ENCODE measurements at places on chromosomes 2 and 18.

- no peak for DNase-seq
Observed at GRCh38 chr2:134433979-134434378, 180.1 kb downstream of the MGAT5 start.

- no peak for DNase-seq
Observed at GRCh38 chr18:53458944-53459580, 765.4 kb downstream of the MBD2 start.

DNA sequence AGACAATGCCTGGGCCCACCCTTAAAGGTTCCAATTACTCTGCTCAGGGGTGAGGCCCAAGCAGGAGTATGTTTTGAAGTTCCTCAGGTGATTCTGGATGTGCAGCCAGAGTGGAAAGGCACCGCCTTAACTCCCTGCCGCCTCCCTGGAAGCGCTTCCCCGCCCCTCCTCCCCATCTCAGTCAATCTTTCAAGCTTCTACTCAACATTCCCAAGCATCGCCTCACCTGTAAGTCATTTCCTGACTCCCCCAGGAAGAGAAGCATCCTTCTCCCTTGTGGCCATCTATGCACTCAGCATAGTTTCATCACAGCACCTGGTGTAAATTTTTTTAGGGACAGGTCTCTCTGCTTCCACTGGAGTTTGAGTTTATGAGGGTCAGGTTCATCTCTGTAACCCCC lies 67.5 kb downstream of the MYL12B start:
- DNase-seq = no peak

DNA sequence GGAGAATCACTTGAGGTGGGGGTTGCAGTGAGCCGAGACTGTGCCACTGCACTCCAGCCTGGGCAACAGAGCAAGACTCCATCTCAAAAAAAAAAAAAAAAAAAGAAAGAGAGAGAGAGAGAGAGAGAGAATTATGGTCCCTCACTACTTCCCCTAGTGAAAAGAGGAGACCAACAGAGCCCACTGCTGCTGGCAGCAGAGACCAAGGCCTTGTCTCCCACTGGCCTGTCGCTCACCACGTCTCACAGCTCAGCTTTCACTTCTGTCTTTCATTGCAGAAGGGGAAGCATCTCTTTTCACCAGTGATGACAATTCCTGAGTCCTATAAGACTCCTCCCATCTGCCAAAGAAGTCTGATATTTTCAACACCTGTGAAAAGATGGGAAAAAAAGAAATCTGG lies 81.3 kb downstream of the CLHC1 start:
- no peak for DNase-seq

- DNase-seq = no peak
Observed at GRCh38 chr2:38889045-38889444, 630 bp upstream of the ARHGEF33 start.

DNA sequence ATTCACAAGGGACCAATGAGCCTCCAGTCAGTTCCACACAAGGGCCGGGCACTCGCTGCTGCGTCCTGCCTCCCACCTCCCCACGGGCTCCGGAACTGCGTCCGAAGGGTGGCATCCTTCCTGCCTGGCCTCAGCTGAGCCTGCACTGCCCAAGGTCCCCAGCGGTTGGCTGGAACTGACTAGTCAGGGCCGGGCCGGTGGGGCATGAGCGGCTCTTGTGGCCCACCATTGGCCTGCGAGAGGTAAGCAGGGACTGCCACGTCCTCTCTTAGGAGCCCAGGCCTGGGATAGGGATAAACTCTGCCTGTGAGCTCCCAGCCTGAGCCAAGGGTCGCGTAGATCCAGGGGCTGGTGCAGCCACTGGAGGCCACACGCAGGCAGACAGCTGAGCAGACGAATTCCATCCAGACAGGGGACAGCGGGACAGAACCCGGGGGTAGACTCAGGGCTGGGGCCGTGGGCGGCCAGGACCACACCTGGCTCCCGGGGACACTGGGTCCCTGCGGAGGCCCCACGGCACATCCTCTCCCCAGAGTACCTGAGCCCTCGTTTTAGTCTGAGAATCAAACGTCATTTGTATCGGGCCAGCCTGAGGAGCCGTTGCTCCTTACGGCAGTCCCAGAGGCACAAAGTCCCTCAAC lies 148.4 kb downstream of the ZNF516 start:
- DNase-seq = no peak

DNA sequence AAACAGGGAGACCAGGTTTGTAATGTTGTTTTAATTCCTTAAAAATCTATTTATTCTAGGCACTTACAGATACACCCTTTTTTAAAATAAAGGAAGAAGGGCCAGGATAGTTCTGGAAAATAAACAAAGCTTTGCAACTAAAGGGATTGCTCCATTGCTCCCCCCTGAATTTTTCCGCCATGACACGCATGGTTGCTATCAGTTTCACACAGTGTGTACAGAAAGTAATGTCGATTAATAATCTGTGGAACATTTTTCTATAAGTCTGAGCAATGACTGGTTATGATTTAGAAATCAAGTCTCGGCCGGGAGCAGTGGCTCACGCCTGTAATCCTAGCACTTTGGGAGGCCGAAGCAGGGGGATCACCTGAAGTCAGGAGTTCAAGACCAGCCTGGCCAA lies 90.8 kb downstream of the GAREM1 start:
- no peak for DNase-seq

GRCh38 chr18:76668546-76668945 lies 153.8 kb upstream of the ZNF236 start:
- no peak for DNase-seq

DNA sequence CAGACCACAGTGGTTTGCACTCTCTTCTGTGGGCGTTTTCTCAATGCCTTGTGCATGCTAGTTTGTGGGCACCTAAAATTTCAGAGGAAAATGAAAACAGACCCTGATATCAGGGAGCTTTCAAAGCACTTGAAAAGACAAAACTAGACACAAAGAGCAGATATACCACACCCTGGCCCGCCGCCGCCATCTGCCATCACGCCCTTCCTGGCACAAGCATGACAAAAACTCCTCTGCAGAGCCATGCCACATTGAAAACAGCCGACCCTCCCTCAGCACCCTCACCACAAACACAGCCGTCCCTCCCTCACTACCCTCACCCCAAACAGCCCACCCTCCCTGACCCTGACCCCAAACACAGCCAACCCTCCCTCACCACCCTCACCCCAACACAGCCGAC lies 84.8 kb upstream of the RAB6C start:
- DNase-seq = no peak

DNA sequence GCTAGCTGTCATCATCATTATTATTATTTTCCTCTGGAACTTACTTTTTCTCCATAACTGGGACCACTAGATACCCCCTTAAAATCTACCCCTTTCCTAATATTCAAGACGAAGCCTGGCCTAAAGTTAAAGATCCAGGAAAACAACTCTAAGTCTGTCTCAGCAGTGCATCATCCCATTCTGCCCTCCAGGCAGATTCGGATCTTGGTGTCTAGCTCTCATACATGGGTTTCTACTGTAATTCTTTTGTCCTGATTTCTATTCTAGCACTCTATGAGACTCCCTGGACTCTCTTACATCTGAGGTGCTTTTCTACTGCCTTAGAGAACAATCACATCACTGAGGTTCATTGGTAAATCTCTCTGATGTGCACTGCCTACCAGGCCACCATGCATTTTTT lies 35.5 kb downstream of the MAP2 start:
- DNase-seq = no peak

DNA sequence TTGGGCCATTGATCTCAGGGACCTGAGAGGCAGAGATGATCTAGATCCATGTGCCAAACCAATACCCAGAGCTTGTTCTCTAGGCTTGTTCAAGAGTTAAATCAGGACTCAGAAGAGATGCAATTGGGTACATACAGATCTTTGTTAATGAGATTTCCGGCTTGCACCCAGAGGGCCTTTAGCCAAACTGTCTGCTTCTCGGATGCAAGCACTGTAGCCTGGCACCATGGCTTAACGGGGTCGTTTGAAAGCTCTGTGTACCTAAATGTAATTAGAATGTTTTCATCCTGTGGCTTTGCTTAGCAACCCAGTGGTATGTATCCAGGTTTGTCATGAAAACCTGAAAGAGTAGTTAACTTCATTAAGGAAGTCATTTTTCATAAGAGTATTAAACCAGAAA lies 94.2 kb downstream of the TPGS2 start:
- no peak for DNase-seq

DNA sequence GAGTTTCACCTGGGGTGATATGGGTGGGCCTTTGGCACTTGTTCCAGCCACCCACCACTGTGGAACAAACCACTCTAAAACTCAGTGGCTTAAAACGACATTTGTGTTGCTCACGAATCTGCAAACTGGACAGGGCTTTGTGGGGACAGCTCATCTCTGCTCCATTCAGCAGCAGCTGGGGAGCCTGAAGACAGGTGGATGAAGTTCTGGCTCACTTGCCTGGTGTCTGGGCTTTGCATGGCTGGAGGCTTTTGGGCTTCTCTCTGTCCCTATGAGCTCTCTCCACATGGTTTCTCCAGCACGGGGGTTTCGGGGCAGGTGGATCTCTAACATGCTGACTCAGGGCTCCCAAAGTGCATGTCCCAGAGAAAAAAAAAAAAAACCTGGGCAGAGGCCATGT lies 93.0 kb upstream of the GLI2 start:
- no peak for DNase-seq

GRCh38 chr2:58042486-58042970 lies 4.1 kb upstream of the VRK2 start:
- peak; percentile 76 for DNase-seq

GRCh38 chr2:183383854-183384253 lies 259.6 kb downstream of the NUP35 start:
- DNase-seq = no peak

GRCh38 chr2:221818616-221819320 lies 246.7 kb upstream of the EPHA4 start:
- DNase-seq = no peak

GRCh38 chr2:129912871-129913694 lies 66.4 kb upstream of the RAB6C start:
- DNase-seq = no peak

- no peak for DNase-seq
Observed at GRCh38 chr18:52435301-52435700, 95.3 kb downstream of the DCC start.

- no peak for DNase-seq
Observed at GRCh38 chr18:70260683-70261082, 28.2 kb upstream of the SOCS6 start.
